NCI-H2227 treated with DMSO at 0.1 percent for 48 hours (cell line): ENCODE measurements at places on chromosomes 13 and 19.

DNA sequence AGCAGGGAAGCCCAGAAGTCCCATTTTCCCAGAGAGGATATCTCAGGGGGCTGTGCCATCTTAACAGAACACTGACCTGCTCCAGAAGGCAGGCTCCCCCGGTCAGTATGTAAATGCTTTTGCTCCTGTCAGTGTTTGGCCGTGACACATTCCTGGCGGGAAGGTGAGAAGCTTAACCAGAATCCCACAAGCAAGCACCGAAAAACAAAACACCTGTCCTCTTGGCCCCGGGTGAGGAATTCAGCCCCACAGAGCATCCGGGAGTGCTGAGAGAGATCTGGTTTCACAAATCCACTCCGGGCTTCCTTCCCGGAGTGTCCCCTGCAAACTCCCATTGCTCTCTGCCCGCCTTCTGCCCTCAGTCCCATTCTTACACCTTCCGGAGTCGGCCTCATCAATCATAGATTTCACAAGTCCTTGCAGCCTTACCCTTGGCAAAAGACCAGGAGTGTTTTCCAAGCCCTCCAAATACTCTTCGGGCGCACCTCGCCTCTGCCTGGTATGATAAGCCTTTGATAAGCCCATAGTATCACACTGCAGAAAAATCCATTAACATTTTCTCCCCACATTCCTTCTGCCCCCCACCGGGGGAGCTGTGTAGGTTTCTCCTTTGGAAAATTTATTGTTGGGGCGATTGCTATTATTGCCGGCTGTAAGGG lies 12.2 kb downstream of the TPM4 start:
- no peak for DNase-seq

GRCh38 chr13:60397704-60398378 lies 821 bp downstream of the TDRD3 start:
- DNase-seq, result peak; percentile 66

DNA sequence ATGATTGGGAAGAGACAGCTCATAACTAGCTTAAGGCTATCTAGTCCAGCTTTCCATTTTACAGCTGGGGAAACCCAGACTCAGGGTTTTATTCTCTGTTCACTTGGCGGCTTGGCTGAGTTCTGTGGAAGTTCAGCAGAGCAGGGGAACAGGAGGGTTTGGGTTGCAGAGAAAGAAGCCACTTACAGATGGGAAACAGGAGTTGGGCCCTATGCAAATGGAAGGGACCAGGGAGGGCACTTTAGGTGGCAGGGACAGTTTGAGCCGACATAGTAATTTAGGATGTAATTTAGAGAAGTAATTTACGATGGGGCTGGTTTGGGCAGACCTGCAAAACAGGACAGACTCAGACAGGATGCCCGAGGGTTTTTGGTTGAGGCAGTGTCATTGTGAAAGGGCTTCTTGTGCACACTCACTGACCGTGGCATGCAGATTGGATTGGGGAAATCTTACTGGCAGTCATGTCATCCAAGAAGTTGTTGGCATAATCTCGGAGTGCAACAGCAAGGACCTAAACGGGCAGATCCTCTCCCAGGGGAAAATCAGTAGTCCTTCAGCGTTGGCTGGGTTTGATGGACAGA lies 47.3 kb upstream of the GPR183 start:
- no peak for DNase-seq

- DNase-seq, result no peak
These were observed 5.0 kb downstream of the VSTM2B start for GRCh38 chr19:29530540-29531457.

DNA sequence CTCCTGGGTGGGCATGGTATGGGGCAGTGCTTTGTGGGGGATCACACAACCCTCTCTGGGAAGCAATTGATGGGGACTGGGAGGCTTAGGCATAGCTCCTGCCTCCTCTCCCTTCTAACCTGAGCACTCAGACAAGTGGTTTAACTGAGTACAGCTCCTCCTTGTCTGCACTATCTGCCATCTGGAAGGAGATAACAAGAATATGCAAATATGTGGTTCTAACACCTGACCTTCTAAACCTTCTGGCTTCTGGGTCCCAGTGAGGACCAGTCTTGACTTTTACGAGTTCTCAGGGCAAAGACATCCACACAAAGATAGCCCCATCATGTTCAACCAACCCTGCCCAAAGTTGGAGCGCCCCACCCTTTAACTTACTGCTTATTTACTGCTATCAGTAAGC lies 381.0 kb upstream of the TSHZ3 start:
- DNase-seq, result no peak

DNA sequence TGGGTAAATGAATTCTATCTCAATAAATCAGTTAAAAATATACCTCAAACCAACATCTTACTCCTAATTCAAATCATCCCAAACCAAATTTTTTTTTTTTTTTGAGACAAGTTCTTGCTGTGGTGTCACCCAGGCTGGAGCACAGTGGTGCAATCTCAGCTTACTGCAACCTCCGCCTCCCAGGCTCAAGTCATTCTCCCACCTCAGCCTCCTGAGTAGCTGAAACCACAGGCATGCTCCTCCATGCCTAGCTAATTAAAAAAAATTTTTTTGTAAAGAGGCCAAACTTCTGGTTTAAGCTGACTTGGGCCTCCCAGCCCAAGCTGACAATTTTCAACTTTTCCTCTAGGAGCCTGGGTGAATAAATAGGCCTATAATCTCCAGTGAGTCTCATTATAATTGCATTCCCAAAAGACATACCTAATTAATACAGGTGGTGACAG lies 22.1 kb upstream of the OLFM2 start:
- no peak for DNase-seq

DNA sequence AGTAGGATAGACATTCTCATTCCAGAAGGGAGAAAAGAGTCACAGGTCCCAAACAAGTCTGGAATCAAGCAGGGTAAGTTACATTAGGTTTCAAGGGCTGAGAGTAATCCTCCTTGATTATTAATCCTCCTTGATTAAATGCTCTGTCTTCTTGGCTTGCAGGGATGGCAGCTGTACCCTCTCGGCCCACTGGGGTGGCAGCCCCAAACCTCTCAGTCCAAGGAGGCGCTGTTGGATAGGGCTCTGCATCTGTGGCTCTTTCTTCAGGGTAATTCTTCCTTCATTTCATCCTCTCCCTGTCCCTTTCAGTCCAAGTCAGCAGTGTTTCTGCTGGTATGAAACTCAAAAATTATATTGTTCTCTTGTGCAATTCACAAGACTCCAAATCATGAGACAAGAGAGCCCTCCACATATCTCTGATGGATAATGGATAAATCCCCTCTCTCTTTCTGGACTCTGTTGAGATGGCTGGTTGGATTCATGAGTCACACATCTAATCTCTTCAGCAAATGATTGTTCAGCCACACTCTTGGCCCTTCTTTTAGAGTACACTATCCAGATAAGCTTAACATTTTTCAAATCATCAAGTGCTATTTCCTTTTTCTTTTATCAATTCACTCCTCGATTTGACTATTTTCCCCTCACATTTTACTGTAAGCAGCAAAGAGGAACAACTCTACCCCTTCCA lies 323.7 kb upstream of the HTR2A start:
- no peak for DNase-seq

DNA sequence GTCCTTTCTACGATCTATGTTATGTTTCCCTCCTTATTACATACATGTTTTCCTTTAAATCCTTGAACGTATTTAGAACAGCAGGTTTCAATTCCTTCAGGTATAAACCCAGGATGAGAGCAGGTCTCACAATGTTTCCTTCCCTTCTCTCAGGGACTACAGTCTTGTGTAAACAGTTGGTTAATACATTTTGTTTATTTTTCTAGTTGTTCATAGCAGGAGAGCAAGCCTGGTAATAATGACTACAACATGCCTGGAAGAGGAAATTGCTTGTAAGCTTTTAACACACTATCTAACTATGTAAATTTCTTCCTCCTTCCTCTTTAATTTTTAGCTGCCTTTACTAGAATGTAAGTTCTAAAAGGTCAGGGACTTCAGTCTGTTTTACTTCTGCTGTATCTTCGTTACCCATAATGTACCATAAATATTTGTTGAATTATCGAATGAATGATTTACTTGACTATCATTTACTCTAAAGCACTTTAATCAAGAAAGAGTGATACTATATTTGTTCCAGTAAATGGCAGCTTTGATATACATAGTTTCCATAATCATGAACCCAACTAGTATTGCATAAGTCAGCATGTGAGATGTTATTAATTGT lies 28.9 kb upstream of the TNFRSF19 start:
- no peak for DNase-seq

GRCh38 chr13:51844862-51845573 lies at the start of gene TMEM272:
Gene TMEM272 (minus strand): TSS chr13:51845177. CDS start chr13:51838530, 6,647 bp downstream.
- DNase-seq, result peak; percentile 33

- no peak for DNase-seq
These were observed 170.0 kb downstream of the NUFIP1 start for GRCh38 chr13:44819245-44819644.

GRCh38 chr19:55935206-55935605 lies 3.1 kb upstream of the NLRP13 start:
- no peak for DNase-seq

- peak; percentile 19 for DNase-seq
These were observed 3.9 kb downstream of the ANKRD24 start for GRCh38 chr19:4186087-4186993.

- no peak for DNase-seq
These were observed 37.8 kb downstream of the STOML3 start for GRCh38 chr13:38952827-38953226.

DNA sequence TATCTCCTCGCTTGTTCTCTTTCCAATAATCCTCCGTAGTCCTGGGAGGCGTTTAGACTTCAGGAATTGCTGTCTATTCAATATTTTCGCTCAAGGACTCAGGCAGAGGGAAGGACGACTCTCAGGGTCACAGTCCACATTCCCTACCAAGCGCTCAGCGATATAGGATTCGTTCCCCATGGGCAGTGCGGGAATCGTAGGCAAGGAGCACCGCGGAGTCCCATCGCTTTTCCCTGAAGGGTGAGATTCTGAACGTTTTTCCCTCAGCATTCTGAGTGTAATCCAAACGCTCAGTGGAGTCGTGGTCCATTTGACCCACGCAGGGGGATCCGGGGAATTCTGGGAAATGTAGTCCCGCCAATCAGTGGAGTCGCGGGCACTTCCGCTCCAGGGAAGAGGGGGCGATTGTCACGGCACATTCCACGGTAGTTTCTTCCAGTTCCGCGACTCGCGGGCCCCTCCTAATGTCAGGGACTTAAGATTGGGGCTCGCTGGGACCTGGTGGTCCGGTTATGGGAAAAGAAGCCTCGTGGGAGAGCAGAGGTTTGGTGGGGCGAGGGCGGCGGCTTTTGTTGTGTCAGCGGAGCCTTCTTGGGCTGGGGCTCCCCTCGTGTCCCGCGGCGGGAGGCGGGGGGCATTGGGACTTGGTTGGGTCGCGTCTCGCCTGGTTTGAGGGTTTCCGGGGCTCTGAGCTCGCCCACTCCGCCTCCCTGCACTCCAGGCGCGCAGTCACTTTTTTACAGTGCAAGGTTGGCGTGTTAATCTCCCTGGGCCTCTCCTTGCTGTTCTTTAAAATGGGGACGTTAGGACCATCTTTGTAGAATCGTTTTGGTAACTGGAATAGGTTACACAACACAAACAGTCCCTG lies at the start of gene ZNF234:
Gene ZNF234, plus strand, starts transcription at position 364 of the 868 bp plus-strand sequence. CDS start 3,079 bp downstream, outside the sequence.
- peak; percentile 44 for DNase-seq

GRCh38 chr13:26257049-26257448 lies 3.1 kb downstream of the CDK8 start:
- no peak for DNase-seq

- DNase-seq, result peak; percentile 89
These were observed at the start of gene ZNF580 for GRCh38 chr19:55640577-55641425. Gene ZNF580 (plus strand): TSS chr19:55641002. CDS start chr19:55642509, 1,507 bp downstream.

DNA sequence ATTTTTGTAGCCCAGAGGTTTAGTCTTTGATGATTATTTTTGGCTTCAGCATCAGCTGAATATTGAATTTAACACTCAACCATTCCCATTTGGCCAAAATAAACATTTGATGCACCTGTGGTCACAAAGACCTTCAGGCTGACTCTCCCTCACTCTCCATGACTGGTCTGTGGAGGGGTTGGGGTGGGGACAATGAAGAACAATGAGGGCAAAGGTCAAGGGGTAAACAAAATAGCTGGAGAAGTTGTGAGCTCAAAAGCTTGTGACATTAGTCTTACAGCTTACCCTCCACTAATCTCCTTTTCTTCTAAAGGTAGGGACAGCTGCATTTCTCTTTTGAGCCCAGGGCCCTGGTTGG lies 86.9 kb downstream of the SLC15A1 start:
- DNase-seq, result no peak

GRCh38 chr19:51075998-51076397 lies 6.7 kb downstream of the KLK14 start:
- DNase-seq, result no peak

DNA sequence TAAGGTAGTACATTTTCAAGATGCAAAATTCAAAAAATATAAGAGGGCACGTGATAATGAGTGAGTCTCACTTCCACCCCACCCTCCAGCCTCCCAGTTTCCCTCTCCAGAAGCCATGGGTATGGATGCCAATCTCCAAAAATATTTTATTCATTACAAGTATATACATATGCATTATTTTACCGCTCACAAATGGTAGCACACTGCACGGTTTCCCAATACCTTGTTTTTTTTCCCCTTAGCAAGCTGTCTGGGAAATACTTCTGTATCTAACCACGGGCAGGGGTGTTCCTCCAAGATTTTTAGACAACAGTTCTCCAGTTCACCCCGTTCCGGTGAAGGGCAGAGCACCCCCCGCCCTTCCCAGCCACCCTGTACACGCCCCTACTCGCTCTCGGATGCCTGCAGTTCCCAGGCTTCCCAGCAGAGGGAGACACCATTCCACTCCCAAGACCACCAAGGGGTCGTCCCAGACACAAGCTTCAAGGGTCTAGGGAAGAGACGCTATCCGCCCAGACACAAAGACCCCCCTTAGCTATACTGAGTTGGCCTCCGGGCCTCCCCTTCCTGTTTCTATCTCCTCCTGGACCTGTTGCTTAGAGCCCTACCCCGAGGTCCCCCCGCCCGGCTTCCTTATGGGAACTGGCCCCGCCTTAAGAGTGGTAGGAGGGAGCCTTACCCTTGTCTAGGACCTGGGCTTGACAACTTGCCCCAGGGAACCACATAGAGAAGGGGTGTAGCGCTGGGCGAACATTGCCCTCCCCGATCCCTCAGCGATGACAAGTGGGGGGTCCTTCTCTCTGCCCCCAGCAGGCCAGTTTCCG lies 1.1 kb upstream of the FXYD3 start:
- peak; percentile 85 for DNase-seq

DNA sequence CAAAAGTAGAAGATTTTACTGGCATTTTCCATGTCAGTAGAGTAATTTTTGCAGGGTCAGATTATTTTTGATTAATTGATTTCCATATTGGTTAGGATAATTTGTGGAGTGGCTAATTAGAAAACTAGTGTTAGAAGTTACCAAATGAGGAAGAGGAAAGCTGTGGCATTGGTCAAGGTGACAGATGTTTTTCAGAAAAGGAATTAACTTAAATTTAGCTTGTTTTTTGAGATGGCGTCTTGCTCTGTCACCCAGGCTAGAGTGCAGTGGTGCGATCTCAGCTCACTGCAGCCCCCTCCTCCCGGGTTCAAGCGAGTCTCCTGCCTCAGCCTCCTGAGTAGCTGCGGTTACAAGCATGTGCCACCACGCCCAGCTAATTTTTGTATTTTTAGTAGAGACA lies 28.8 kb downstream of the LSM14A start:
- DNase-seq, result no peak

DNA sequence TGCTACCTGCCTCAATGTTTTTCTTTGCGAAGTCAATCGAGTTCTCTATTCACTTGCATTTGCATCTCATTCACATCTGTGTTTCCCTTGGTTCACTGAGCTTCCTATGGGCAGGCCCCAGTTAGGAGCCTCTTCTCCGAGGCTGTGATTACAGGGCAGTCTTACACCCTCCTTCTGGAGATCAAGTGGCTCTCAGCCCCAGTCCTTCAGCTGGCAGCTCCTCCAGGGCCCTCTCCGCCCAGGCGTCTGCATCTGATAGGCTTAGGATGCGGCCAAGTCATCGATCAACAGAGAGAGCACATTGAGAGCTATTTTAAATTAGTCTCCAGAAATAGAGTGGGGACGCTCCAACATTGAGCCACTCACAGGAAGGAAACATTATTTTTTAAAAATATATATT lies 44.2 kb downstream of the MBNL2 start:
- DNase-seq, result peak; percentile 22
